ENCODE measurements at places on chromosomes 3 and 15. TPM values are rescaled to one million over a fixed set of nuclear protein-coding genes. Genes with fewer than 3 reads are reported as not detected.

GRCh38 chr3:126440709-126440995 is 35.0 kb downstream of the ZXDC start:
- DNase-seq: no peak

- DNase-seq: no peak
These were observed 1.5 kb upstream of the ARHGAP31 start for GRCh38 chr3:119292666-119293065.

GRCh38 chr3:61617041-61617440 is 55.7 kb downstream of the PTPRG start:
- no peak for DNase-seq

- DNase-seq: peak; percentile 89
These were observed 44.5 kb upstream of the BOC start for GRCh38 chr3:113166719-113167492.

DNA sequence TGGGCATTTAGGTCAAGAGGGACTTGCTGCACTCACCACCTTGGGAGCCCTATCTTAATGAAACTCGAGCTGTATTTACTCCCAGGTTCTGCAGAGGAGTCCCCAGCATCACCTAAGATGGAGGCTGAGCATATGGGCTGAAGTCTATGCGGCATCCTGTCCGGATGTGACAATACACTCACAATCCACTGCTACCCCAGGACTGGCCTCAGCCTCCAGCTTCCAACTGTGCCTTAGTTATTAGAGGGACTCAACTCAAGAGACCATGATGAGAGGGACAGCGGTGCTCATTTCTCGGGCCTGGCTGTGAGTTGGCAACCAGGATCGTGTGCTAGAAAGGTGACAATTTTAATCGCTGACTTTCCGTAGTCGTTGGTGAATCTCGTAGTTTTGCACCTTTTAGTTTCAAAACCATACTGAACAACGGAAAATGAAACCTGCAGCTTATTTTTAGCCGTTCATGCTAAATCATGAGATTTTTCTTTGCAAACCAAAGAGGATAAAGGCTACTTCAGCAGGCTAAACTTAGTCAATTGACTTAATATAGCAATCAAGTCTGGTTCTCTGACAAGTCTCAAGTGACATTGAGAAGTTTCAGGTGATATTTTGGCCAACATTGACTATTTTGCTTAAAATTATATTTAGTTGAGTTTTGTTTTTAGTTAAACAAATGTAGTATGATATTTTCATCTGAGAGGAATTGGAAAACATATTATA is 11.1 kb downstream of the ZBTB38 start:
- DNase-seq: no peak

DNA sequence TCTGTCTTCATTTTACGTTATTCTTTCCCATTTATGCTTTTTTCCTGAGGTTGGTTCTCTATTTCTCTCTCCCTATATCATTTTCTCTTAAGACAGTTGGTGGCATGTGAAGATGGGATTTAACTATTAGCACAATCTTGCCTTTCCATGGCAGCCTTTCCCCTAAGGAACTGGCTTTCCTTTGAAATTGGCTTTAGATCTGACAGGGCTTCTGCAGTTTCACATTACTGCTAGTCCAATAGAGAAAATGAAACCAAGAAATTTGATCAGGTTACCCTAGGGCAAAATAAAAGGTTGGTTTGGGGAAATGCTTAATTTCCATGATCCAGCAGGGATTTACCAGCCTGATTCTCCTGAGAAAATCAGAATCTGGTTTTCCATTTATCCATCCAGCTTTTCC is 22.7 kb upstream of the CHL1 start:
- DNase-seq: no peak

Gene SPTBN5
- polyA plus RNA-seq: 5.2 TPM

Gene HEG1
- polyA plus RNA-seq: 27.2 TPM

Gene LRRN1
- 54.2 TPM for polyA plus RNA-seq

Measured in hindlimb muscle (tissue), 1 donor.